H9 (cell line): ENCODE measurements at places on chromosomes 7 and 10.
A peak's percentile ranks its signal among the peaks of the same experiment; 100 is the strongest.

DNA sequence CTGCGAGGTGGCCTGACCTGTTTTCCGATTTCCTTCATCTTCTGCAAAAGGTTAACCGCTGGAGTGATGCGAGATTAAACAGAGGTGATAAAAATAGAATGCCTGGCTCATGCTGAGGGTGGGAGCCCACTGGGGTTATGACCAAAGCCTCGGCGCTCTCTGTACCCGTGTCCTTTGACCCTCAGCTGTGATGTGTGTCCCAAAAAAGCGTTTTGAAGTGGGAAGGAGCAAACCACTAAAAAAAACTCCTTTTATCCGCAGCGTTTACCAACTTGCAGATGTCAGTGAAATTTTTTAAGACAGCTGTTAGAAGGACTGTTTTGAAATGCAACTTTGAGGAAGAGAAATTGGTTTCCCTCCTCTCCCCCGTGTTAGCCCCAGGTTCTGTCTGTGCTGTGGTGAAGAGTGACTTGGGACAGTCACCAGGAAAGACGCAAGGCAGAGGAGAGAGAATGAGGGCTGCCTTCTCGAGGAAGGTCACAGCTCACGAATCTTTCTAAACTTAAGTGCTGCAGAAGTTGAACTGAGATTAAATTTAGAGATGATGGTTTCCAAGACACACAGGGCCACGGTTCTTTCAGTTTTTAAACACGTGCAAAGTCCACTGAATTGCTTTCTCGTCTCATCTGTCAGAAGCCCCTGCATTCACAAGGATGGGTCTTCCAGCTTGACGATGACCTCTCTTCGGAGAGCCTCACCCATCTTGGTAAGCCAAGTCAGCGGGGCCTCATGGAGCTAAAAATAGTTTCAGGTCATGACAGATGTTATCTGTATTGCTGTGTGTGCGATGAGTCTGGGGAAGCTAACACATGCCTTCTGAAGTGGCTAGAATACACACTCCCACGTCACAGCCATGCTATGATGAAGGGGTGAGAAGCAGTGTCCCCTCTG lies 27.6 kb downstream of the AMZ1 start:
- DNase-seq, result no peak

DNA sequence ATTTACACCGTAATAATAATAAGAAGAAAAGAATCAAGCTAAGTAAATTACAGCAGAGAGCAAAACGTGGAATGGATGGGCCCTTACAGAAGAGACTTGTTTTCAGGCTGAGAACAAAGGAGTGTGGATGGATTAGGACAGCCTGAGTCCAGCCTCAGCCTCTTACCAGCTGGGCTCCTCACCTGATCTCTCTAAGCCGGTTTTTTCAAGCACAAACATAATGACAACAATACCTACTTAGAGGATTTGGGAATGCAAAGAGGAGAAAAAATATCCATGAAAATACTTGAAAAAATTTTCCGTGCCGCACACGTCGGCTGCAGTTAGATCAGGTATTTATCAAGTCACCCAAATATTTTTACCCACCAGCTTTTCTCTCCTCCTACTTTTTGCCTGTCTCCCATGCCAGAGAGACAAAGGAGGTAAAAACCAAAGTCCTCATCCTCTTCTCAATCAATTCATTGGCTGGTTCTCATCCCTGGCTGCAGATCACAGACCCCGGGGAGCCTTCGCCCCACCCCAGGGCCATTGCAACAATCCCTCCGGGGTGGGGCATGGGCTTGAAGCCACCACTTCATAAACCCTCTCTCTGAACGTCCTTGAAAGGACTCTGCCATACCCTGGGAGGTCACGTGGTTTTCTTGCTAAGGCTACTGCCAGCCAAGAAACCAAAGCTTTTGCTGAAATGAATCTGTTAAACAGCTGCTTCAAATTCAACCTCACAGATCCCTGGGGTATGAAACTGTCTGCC lies 29.7 kb upstream of the GTF2I start:
- DNase-seq, result peak; percentile 47

GRCh38 chr7:70805360-70805759 lies 326.6 kb upstream of the GALNT17 start:
- DNase-seq, result no peak

DNA sequence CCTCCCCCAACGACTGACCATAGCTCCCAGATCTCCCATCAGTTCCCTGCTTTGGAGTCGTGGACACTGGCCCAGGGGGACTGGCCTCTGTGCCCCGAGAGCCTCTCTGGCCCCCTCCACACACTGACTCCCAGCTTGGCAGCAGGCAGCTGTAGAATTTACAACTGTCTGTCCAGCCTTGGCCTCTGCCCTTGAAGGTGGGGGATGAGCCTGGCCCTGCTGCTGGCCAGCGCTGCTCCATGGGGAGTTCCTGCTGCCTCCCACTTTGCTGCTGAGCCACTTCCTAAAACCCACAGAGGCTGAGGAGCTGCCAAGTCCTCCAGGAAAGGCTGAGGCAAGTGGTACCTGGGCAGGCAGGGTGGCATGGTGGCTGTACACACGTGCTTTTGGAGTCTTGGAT lies 147.1 kb downstream of the WDR11 start:
- no peak for DNase-seq

GRCh38 chr10:6532321-6532720 lies 47.8 kb downstream of the PRKCQ start:
- no peak for DNase-seq

- DNase-seq, result no peak
Observed at GRCh38 chr7:107813524-107813923, 10.5 kb upstream of the SLC26A3 start.

DNA sequence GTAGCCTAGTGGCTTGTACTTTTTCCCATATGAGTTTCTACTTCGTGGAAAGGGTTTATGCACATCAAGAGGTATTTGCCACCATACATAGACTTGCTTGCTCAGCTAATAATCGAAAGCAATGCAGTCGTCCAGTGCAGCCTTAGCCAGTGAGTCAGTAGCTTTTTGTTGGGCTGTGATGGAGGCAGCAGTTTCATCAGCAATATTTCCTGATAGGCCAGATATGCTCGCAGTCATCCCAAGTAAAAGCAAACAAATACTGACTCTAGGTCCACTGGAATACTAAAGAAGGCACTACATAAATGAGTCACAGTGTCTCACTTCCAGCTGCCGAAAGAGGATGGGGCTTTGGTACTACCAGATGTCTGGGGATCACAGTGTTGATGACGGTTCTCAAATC lies 2.1 kb upstream of the BNIP3 start:
- no peak for DNase-seq

- no peak for DNase-seq
Observed at GRCh38 chr10:123879606-123880257, 11.9 kb downstream of the CPXM2 start.

DNA sequence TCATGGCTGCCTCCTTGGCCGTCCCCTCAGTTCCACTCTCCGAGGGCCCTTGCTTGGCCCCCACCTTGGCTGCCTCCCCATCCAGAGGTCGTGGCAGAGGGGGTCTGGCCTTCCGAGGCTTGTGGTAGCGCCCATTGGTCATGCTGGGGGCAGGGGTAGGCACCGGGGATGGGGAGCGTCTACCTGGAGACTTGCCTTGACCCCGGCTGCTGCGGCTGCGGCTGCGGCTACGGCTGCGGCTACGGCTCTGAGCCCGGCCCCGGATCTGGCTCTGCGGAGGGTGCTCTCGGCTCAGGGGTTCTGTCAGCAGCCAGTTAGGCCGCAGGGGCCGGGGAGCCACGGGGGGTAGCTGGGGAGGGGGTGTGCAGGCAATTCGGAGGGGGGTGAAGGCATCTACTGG lies 10.7 kb downstream of the LZTS2 start:
- no peak for DNase-seq

DNA sequence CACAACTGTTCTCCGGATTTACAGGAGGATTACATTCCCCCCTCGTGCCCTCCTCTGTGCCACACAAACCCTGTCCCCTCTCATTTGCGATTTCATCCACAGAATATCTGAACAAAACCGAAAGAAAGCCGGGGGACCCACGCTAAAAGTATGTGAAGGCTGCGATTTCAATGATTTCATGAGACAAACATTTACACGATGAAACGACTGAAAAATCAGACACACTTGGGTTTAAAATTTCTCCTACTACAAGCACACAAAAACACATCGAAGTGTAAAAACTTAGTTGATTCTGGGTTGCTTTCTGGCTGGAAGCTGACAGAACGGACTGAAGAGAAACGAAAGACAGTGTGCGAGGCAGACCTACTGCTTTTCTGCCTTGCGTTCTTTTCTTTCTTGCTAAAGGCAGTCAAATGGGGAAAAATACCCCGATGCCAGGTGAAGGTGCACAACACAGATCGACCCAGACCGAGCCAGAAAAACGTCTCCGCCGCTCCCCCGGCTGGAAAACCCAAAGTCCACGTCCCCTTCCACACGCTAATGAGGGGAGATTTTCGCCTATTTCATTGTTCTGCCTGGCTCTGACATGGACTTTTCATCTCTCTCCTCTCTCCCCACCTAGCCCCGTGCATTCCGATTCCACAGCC lies 1.2 kb downstream of the HIPK2 start:
- no peak for DNase-seq

GRCh38 chr7:88002617-88003016 lies 68.6 kb downstream of the ADAM22 start:
- no peak for DNase-seq

DNA sequence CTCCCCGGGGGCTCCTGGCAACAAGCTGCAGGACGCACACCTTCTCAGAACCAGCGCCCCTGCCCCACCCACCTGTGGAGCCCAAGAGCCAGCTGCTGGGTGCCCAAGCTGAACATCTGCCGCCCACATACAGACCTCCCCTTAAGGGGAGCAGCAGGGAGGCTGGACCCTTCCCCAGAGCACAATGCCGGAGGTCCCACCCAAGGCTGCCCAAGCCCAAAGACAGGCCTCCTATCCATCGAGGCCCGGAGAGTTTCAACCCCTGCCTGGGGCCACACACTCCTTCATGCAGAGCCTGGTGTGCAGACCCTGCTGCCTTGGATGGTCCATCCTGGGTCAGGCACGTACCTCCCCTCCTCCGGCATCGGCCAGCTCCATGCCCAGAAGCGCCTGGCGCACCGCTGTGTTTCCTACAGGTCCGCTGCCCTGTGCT lies 48.7 kb downstream of the VIPR2 start:
- peak; percentile 22 for DNase-seq

DNA sequence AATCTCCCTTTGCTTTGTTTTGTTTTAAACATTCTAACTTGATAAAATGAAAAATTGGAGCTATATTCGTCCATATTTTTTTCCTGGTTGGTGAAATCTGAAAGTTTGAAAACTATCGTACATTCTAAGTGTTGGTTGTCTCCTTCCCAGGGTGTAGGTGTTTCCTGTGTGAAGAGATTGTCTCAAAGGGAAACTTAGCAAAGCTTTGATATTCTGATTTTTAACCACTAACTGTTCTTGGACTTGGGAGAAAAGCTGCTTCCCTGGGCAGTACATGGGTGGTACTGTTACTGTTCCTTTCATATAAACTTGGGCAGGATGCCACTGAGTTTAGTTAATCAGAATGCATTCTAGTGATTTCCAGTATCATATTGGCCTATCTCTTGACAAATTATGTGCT lies 253.5 kb upstream of the LRGUK start:
- no peak for DNase-seq

GRCh38 chr10:69673521-69673920 lies 43.5 kb downstream of the FAM241B start:
- no peak for DNase-seq

DNA sequence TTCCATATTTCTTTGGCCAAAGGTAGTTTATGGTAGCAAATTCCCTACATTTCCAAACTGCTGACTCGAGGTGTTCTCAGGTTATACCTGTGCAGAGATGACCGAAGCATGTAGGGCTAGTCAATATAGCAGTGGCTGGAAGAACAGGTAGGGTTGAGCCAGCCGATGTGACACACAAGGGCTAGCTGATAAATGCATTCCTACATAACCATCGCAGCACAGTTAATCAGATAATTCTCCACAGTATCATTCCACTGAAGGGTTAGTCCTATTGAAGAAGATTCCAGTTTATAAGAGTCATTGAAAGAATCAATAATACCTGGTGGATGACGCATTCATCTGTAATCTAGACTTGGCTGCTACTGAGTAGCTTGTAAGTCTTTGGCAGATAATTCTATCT lies 220.0 kb downstream of the KIF20B start:
- no peak for DNase-seq

DNA sequence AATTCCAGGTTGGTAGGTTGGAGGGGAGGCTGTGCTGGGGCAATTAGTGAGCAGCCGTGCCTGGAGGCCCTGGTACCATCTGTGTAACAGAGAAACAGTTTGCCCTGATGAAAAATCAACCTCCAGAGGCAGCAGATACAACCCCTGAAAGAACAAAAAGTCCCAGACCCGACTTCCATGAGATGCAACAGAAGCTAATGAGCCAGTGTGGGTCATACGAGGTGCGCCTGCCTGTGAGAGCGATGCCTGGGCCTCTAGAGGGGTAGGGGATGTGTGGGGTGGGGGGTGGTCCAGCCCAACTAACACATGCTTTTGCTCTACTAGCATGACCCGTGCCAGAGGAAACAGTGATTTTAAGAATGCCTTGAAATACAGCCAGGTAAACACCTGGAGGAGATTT lies 39.3 kb downstream of the CELF2 start:
- DNase-seq, result no peak

GRCh38 chr10:11197266-11197712 lies 179.6 kb downstream of the CELF2 start:
- peak; percentile 40 for DNase-seq

GRCh38 chr7:53504914-53505313 lies 469.5 kb downstream of the POM121L12 start:
- no peak for DNase-seq

- no peak for DNase-seq
Observed at GRCh38 chr7:88361357-88361756, 54.7 kb upstream of the STEAP4 start.

GRCh38 chr10:51302316-51302715 lies 228.0 kb downstream of the PRKG1 start:
- no peak for DNase-seq

DNA sequence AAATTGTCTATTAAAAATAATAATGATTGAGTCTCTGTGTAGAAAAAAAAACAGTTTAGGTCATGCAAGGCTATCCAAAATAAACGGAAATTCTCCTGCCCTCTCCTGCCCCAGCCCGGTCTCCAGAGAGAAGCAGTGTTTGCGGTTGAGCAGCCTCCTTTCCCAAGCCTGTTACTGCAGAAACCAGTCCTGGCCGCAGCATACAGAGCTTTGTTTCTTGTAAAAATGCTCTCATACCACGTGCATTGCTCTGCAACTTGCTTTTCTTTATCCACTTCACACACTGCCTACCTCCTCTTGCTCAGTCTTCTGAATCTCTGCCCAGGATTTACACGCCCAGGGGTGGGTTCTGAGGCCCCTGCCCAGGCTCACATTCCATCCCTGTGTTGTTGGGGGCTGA lies 34.4 kb upstream of the CUL1 start:
- no peak for DNase-seq
